ENCODE measurements at places on chromosomes 2 and 18.

DNA sequence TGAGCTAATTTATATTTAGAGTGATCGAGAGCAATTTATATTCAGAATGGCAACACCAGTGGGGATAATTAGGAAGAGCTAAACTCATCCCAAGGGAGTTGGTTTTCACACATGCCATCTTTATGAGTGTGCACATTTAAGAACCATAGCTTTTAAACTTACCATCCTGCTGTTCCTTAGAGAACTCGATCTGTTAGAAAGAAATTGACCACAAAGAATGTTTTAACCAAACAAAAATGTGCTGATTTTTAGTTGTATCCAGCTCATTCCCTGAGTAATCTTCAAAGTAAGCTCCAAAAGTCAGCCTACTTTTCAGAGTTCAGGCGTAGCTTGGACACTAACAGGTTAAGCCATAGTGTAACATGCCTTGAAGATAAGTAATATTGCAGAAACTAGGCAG lies 12.6 kb downstream of the MYL1 start:
- DNase-seq, result no peak

- DNase-seq, result peak; percentile 61
These were observed 53.9 kb downstream of the KCTD18 start for GRCh38 chr2:200455958-200456421.

GRCh38 chr2:120540719-120541552 lies 194.7 kb upstream of the GLI2 start:
- DNase-seq, result no peak

DNA sequence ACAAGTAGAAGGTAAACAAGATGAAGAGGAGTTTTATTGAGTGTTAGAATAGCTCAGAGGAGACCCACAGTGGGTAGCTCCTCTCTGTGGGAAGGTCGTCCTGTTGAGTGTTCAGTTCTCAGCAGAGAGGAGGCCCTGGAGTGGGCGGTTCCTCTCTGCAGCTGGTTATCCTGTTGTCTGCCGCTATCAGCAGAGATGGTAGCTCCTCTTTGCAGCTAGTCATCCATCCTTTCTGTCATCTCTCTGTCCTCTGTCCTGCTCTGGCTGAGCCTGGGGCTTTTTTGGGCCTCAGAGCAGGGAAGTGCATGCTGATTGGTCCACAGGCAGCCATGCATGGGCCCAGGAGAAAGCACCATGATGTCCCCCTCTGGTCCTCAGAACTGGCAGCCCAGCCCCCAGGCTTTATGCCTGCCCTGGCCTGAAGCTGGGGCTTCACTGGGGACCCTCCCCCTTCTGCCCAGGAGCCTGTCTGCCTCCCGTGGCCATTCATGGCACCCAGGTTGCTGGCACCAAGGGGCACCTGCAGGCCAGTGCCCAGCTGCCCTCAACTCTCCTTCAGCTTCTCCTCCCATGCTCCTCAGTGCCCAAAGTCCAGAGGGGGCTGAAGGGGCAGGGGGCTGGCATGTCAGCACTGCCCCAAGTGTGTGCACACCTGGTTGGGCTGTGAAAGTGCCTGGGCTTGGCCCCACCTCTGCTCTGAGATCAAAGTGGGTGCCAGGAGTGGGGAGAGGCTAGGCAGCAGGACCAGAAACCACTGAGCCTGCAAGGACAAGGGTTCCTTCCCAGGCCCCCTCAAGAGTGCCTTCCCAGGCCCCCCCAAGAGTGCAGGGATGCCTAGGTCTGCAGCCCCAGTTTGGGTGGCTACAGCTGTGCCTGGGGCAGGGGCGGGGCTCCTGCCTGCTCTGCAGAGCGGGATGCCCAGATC lies 98.7 kb downstream of the TWIST2 start:
- no peak for DNase-seq

- DNase-seq, result no peak
These were observed 9.3 kb upstream of the EFHD1 start for GRCh38 chr2:232623768-232624765.

GRCh38 chr18:46283268-46283667 lies 179.1 kb downstream of the HAUS1 start:
- no peak for DNase-seq

- peak; percentile 83 for DNase-seq
These were observed 106.0 kb downstream of the DTNB start for GRCh38 chr2:25567406-25567805.

GRCh38 chr2:178474560-178474959 lies 3.8 kb downstream of the FKBP7 start:
- no peak for DNase-seq

DNA sequence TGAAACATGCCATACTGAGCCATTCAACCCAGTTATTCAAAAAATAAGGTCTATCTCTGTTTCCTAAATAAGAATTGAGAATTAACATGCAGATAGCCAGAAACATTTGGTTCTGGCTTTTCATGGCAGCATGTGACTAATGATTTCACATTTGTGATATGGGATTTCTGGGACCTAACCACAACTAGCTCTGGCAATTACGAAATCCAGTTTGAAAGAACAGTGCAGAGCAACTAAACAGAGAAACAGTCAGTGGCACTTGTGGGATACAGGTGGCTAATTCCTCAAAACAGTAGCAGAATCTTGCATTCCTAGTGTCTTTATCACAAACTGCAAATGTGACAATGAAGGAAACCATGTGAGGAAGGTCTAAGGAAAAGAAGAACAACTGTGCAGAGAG lies 637.8 kb upstream of the CHAC2 start:
- no peak for DNase-seq

DNA sequence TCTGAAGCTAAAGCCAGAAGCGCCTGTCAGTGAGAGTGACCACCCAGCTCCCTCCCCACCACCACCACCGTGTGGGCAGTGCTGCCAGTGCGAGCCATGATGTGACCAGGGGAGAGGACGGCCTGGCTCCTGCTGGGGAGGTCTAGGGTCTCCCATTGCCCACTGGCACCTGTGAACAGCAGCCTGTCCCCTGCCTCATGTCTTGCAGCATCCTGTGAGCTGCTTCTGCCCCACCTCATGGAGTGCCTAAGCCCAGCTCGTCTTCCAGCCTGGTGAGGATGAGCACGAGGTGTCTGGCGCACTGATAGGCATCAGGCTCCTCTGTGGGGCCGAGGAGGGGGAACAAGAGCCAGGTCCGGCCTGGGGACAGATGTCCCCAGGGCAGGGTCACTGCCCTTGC lies 61.4 kb downstream of the FAM168B start:
- no peak for DNase-seq

DNA sequence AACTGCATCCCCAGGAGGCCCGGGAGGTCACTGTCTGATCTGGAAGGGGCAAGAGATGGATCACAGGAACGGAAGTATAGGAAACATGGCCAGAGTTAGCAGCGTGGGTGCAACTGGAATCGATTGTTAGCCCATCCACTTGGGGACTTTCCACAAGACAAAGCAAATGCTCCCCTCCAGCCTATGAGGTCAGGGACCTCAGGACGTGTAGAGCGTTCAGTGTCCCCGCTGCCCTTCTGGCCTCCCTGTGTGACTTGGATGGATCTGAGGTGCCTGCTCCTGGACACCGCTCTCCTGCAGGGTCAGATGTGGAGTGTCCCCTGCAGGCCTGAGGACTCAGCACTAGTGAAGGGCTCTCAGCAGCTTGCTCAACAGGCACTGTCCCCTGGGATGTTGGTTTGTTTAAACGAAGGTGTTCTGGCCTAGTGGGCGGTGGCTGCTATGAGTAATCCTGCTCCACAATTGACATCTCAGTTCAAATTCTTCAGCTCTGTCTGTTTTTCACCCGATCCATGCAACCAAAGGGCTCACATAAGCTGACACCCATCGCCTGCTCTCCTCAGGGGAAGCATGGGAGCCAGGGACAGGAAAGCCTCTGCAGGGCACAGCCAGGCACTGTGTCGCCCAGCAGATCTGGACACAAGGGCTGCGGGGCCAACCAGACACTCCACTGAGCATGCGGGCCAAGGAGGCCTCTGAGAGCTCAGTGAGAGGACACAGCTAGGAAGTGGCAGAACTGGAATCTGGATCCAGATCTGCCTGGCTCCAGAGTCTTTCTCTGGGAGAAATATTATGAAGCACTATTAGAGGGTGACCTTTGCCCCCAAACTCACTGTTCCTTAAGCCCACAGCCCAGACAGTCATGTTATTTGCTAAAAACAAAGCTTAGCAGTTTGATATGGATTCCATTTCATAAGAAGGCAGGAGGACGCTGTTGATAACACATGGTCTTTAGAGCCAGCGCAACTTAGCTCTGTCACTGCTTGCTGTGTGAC lies 78.5 kb downstream of the RHOB start:
- no peak for DNase-seq

- DNase-seq, result no peak
These were observed 192.9 kb downstream of the INHBB start for GRCh38 chr2:120538691-120539423.

GRCh38 chr2:27582695-27583389 lies at the start of gene ZNF512:
ZNF512 (plus strand) TSS chr2:27583042; CDS start chr2:27583113, 71 bp downstream.
- DNase-seq, result peak; percentile 86

GRCh38 chr2:240383871-240384700 lies 51.4 kb upstream of the GPC1 start:
- DNase-seq, result no peak

DNA sequence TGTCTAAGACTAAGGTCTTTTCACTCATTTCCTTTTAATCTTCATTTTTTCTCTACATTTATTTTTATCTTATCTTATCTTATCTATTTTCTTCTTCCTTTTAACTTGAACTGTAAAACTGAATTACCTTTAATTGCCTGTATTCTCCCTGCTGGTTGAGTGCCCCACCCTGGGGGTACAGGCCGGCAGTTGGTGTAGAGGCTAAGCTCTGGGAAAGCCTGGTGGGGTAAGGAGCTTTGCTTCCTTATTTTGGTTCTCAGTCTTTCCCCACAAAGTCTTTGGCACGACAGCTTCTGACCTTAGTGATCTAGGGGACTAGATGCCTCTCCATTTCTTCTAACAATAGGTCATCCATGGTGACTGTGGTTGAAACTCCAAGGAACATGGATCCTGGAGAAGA lies 26.8 kb upstream of the HAAO start:
- DNase-seq, result no peak

DNA sequence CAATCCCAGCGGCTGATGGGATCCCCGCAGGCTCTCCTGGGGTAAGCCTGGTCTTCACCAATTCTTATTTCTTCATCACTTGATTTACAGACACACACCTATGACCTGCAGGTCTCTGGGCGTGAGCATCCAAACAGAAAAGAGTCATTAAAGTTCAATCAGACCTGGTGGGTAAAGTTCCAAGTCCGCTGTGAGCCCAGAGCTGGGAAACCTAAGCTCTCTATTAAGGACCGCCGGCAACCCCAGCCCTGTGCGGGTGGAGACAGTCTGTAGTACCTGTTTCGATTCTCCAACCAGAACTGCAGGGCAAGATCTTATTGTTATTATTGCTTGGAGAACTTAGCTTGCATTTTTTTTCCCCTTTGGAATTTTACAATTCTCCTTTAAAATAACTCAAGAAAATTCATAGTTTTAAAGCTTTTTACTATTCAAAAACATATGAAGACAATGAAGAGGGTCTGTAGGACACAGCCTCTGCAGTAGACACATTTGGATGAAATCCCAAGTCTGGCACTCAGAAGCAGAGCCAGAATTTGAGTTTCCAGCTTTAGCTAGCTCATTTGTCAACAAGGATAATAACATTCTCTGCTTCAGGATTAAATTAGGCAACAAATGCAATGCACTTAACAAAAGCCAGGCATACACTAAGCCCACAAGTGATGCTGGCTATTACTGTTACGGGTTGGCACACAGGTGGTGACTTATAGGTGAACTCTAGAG lies 376.4 kb downstream of the INSIG2 start:
- DNase-seq, result no peak

DNA sequence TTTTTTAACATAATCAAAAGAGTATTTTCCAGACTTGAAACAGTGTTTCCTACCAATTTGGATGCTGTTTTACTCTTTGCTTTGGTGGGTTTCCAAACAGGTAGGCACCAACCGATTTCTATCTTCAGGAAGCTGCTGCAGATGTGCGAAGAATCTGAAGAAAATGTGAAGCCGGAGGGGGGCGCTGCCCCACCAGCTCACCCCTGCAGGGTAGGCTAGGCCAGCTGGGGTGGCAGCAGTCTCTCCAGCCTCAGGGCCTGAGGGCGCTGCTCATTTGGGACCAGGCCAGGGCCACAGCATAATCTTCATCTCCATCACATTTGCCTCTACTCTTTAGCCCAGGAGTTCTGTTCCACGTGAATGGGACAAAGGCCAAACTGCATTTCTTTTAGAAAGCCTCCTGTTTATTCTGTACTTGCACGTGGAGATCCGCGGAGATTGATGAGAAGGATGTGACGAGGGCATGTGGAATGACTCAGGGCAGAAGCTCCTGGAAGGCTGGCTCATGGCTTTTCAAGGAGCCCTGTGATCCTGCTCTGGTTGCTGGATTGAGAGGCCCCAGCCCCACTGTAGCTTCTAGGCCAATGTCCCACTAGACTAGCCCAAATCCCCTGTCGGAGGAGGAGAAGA lies 84.2 kb upstream of the FAM136A start:
- DNase-seq, result no peak

DNA sequence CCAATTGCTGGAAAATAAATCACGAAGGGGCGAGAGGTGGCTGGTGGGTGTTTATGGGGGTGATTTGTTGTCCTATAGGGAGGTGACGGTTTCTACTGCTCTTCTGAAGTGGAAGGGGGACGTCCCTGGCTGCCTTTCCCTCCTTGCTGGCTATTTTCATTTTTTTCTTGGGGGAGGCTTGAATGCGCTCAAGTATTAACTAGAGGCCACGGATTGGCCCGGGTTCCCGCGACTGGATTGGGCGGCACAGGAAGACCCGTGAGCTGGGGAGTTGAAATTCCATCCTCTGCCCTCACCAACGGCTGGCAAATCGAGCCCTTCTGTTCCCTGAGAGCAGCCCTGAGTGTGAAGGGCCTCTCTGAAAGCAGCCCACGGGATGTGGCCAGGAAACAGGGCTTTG lies 176.5 kb upstream of the SPRED2 start:
- DNase-seq, result no peak

DNA sequence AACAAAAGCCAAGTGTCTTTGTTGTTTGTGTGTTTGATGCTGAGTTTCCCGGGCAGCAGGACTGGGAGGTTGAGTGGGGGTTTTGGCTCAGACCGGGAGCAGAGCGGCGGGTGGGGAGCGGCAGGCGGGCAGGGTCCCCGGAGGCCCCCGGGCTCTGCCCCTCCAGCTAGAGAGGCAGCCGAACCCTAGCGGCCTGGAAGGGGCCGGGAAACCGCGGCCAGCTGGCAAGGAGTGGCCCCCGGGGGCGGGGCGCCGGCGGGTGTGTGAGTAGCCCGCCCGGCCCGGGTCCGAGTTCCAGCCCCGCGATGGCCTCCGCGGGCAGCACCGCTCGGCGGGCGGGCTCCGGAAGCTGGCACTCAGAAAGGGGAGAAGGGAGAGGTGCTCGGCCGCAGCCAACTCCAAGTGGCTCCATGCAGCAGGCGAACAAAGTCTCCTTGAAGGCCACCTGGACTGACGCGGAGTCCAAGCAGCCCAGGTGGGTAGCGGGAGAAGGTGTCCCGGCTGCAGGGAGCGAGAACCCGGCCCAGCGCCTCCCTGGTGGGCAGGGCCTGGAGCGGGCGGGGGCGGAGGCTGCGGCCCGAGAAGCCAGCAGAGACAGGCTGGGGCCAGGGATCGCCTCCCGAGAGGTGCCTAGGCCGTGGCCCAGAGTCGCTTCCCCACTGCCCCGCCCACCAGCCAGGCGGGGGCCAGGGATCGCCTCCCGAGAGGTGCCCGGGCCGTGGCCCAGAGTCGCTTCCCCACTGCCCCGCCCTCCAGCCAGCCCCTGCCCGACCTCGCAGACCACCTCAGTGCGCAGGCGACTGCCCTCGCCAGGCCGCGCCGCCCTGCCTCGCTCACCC lies at the start of gene ANKRD53:
ANKRD53 (plus strand) TSS at position 290 of the 839 bp plus-strand sequence; CDS start at position 306, 16 bp downstream.
- DNase-seq, result no peak

GRCh38 chr2:29361231-29361630 lies 246.0 kb downstream of the CLIP4 start:
- no peak for DNase-seq

GRCh38 chr2:82539280-82539621 lies 1919.8 kb downstream of the SUCLG1 start:
- peak; percentile 25 for DNase-seq

Measured in pons (tissue), 1 donor.